Fibroblast of skin of abdomen (primary cell): ENCODE measurements at places on chromosomes 7 and 10.
A peak's percentile ranks its signal among the peaks of the same experiment; 100 is the strongest.

DNA sequence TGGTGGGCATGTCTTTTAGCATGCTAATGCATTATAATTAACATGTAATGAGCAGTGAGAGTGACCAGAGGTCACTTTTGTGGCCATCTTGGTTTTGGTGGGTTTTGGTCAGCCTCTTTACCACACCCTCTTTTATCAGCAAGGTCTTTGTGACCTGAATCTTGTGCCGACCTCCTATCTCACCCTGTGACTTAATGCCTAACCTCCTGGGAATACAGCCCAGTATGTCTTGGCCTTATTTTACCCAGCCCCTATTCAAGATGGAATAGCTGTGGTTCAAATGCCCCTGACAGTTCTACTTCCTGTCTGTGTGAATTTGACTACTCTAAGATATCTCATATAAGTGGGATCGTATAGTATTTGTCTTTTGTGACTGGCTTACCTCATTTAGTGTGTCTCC, 85.1 kb downstream of the EEPD1 start:
- no peak for DNase-seq

DNA sequence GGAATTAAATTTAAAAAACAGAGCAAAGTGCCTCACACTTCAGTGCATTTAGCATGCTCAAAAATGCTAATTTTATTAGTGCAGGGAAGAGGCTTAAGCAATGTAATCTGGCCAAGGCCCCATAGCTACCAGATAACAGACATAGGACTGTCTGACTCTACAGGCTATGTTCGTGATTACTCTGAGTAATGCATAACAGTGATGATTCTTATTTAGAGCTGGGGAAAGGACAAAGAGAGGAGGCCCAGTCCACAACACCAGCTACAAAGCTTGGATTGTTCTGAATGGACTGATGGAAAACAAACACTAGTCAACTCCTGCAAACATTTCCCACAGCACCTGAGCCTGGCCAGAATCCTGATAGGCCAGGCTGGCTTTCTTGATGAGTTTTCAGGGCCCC, 8.4 kb upstream of the CH25H start:
- no peak for DNase-seq

- no peak for DNase-seq
Observed at GRCh38 chr10:61778137-61778536, 115.4 kb downstream of the CABCOCO1 start.

- DNase-seq, result peak; percentile 61
Observed at GRCh38 chr10:118694848-118695247, 59.9 kb downstream of the CACUL1 start.

DNA sequence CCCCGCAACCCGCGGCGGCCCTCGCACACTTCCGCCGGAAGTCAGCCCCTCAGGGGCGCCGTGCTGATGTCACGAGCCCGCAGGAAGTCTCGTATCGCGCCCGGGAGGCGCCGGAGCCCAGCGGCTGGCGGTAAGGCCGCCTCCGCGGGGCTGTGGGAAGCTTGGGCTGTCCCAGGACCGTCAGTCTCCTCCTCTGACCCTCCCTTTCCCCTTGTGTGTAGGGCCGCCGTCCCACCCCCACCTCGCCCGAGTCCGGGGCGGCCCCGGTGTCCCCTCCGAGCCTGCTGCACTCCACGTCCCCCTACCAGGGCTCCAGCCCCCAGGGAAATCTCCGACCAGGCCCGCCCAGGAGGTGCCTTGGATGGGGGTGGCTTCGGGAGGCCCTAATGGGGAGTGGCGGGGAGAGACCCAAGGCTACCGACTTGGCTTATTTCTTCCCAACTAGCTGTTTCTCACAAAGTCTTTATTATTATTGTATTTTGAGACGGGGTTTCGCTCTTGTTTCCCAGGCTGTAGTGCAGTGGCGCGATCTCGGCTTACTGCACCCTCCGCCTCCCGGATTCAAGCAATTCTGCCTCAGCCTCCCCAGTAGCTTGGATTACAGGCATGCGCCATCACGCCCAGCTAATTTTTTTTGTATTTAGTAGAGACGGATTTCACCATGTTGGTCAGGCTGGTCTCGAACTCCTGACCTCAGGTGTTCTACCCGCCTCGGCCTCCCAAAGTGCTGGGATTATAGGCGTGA, at the start of gene ZDHHC4:
ZDHHC4 (plus strand) TSS at position 86 of the 745 bp plus-strand sequence. CDS start 3,108 bp downstream, outside the sequence.
- peak; percentile 90 for DNase-seq

DNA sequence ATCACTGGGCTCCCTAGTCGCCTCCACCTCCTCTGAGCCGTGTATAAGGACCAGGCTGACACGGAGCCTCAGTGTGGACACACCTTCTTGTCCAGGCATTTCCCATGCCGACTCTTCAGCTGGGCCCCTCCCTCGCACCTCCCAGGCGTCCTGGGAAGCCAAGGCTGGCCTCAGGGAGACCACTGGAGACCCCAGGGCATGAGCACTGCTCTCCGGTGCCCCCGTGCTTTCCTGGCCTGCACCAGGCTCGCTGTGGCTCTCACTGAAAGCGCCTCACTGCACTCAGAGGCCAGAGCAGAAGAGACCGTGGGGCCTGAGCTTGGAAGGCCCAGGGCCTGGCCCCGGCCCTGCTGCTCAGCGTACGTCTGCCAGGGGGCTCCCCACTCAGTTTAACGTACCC, 31.4 kb downstream of the LRRC27 start:
- DNase-seq, result no peak

- peak; percentile 84 for DNase-seq
Observed at GRCh38 chr10:16867556-16867955, 50.3 kb upstream of the RSU1 start.

- no peak for DNase-seq
Observed at GRCh38 chr7:155589001-155589980, 42.9 kb upstream of the CNPY1 start.

GRCh38 chr10:5566614-5567013, 41.9 kb downstream of the CALML3 start:
- DNase-seq, result no peak

DNA sequence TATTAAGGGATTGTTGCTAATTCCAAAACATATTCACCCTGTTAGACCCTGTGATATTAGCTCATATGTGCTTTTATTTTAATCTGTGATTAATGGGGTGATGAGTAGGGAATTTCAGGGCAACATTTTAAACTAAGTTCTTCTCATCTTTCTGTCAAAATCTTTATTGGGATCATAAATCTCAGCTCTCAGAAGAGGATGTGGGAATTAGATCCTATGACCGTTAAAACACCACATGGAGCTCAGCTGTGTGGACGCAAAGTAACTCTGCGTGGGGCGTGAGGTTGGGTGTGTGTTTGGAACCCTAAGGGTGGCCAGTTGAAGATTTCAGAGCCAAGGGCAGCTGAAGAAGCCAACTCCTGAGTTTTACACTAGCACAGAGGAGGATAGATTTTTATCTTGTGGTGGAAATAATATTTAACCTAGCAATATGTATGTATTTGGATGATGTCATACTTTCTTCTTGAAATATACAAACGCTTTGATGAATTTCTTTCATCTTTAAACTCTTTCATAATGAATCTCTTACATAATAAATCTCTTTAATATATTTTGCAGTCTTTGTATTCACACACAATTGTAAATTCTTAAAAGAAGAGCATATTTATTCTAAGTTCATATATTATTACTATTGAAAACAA, 64.4 kb downstream of the EPDR1 start:
- no peak for DNase-seq

DNA sequence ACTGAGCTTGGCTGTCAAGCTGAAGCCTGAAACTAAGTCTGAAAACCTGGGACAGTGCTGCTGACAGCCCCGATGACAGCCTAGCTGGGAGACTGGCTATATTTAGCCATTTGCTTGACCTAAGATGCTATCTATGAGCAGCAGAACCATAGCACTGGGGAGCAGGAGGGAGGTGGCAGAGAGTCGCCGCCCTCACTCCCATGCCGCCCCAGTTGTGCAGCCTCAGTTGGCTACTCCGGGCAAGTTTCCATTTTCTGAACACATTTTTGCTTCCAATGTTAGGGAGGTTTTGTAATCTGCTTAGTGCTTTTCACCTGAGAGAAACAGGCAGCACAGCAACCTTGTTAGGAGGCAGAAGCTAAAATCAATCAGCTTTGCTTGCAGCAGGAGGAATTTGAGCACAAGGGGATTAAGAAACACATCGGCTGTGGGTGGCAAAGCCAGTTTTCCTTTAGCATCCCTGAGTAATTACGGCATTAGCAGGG, 20.4 kb upstream of the C10orf71 start:
- no peak for DNase-seq

DNA sequence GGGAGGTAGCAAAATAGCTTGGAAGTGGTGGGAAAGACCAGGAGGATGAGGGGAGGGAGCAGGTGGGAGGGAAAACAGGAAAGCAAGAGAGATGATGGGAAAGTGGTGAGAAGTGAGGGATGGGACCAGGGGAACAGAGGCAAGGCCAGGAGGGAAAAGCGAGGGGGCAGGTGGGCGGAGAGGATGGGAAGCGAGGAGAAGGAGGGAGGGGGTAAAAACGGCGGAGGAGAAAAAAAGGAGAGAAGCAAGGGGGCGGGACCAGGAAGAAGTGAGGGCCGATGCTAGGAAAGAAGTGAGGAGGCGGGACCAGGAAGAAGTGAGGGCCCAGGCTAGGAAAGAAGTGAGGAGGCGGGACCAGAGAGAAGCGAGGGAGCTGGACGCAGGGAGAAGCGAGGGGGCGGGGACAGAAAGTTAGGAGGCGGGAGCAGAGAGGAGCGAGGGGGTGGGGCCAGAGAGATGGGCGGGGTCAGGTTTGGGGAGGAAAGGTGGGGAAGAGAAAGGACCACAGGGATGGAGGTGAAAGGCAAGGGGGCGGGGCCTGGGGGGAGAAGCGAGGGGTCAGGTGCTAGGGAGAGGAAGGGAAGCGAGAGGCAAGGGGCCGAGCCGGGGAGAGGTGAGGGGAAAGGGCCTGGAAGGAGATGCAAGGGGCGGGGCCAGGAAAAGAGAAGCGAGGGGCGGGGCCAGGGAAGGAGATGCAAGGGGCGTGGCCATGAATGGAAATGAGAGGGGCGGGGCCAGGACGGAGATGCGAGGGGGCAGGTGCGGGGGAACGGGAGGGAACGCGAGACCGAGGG, 984 bp downstream of the SMURF1 start:
- DNase-seq, result peak; percentile 94

- DNase-seq, result no peak
Observed at GRCh38 chr10:30974355-30974754, 57.3 kb downstream of the ZNF438 start.

GRCh38 chr7:17186745-17187530, 111.5 kb upstream of the AHR start:
- no peak for DNase-seq

DNA sequence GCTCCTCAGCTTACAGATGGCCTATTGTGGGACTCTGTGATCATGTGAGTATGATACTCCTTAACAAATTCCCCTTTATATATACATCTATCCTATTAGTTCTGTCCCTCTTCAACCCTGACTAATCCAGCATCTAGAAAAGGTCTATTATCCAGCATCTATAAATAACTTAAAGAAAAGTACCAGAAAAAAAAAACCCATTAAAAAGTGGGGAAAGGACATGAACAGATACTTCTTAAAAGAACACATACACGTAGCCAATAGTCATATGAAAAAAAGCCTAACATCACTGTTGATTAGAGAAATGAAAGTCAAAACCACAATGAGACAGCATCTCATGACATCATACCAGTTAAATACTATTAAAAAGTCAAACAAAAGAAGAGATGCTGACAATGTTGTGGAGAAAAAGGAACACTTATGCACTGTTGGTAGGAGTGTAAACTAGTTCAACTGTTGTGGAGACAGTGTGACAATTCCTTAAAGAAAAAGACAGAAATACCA, 549.5 kb upstream of the GRM3 start:
- no peak for DNase-seq

- no peak for DNase-seq
Observed at GRCh38 chr7:8714791-8715190, 281.4 kb downstream of the NXPH1 start.

DNA sequence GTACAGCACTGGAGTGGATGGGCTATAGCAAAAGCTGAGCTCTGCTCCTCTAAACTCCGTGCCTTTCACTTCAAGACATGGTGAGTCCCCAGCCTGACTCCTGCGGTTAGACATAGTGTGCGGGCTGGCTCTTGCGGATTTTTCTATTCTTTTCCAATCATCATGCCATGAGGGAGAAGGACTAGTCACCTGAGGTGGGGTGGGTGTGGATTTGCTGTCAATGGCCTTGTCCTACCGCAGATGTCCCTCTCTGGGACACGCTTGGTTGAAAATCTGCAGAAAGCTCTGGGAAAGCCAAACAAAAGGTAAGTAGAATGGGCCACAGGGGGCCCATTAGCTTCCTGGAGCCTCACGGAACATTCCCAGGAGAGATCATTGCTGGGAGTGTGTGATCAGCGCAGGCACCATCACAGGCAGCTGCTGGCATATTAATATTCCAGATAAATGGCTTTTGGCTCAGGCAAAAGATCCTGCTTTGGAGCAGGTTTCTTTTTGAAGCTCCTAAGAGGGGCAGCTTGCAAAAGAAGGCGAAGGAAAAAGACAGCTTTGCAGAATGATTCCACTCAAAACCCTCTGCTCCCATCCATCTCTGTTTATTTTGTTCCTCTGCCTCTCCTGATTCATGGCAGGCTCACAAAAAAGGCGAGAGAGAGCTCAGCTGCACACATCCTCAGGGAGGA, 509.0 kb upstream of the ZMIZ1 start:
- no peak for DNase-seq

GRCh38 chr10:124953421-124953820, 11.5 kb downstream of the ZRANB1 start:
- no peak for DNase-seq

DNA sequence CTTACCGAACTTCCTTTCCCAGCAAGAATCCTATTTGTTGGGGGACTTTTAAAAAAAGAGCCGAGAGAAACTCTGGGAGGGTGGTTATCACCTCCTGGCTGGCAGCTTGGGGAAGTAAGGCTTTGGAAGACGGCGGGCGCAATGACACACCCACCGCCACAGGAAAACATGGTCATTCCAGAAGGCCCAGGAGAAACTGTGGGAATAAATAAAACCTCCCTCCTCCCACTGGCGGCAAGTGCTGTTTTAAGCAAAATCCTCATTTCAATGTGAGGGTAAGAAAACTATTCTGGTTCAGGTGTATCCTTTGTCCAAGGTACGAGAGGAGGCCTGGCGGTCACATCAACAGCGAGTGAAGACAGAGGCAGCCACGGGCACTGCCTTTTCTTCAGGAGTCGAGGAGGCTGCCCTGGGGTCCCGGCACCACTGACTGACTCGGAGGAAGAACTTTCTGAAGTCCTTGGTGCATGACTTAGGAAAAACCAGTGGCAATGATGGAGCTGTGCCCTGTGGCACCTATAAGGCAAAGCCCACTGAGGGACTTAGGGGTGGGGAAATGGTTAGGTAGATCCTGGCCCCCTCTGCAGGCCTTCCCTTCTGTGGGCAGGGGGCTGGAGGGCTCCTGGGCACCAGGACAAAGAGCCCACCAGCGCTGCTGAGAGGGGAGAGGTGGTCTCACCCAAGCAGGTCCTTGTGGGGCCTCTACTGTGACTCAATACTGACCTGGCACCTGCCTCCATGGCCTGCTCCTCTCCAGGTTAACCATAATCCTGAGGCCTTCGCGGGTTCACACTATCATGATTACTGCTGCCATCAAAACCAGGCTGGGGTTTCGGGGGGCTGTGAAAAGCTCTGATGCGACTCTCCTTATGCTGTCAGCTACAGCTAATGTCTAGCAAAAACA, 21.4 kb downstream of the DNAJB12 start:
- no peak for DNase-seq
